ENCODE measurements at places on chromosomes 16 and 17.
A peak's percentile ranks its signal among the peaks of the same experiment; 100 is the strongest.

GRCh38 chr17:79500745-79501618 lies 109.9 kb downstream of the RBFOX3 start:
- no peak for DNase-seq

- DNase-seq: no peak
Observed at GRCh38 chr16:23348579-23349469, 46.7 kb downstream of the SCNN1B start.

- DNase-seq: no peak
Observed at GRCh38 chr17:81228420-81228819, 5.7 kb upstream of the CEP131 start.

- DNase-seq: no peak
Observed at GRCh38 chr16:57266531-57267260, 17.8 kb downstream of the PLLP start.

GRCh38 chr16:4679156-4679849 lies 14.1 kb upstream of the NUDT16L1 start:
- no peak for DNase-seq

GRCh38 chr16:85152414-85153030 lies 40.2 kb upstream of the CIBAR2 start:
- DNase-seq: no peak

DNA sequence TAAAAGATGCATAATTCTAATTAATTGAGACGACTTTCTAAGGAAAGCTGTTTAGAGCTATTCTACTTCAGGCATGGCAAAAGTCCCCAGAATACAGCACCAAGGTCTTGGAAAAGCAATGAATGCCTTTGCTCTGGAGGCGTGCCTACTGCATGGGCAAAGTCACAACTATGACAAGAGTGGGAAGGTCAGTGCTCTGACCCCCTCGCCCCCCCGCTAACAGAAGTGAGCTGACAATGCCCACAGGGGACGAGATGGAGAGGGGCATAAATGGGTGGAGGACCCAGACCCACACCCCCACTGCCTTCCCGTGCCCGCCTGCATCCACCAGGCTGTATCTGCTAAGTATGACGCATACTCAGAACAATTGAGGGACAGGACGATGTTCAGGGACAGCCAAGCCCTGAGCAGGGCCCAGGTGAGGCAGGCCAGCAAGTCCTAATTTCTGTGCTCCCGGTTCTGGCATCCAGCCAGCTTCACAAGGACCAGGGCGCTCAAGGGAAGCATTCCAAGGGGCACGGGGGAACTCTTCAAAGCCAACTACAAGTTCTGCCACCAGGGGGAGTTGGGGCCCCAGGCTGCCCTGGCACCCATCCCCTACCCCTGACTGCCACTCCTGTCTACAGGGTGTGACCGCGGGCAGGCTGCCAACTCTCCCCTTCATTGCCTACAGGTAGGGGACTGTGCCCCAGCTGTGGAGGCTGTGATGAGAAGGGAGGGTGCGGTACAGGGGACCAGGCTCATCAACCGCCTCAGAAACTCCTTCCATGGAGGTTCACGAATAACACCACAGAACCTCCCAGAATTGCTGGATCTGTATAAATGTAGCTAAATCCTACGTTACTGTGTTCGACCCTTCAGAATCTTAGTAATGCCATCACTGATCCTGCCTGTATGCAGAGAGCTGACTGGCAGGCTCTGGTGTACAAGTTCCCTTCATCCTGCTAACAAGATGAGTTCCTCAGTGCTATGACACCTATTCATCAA lies 20.8 kb downstream of the NPRL3 start:
- DNase-seq: peak; percentile 57

DNA sequence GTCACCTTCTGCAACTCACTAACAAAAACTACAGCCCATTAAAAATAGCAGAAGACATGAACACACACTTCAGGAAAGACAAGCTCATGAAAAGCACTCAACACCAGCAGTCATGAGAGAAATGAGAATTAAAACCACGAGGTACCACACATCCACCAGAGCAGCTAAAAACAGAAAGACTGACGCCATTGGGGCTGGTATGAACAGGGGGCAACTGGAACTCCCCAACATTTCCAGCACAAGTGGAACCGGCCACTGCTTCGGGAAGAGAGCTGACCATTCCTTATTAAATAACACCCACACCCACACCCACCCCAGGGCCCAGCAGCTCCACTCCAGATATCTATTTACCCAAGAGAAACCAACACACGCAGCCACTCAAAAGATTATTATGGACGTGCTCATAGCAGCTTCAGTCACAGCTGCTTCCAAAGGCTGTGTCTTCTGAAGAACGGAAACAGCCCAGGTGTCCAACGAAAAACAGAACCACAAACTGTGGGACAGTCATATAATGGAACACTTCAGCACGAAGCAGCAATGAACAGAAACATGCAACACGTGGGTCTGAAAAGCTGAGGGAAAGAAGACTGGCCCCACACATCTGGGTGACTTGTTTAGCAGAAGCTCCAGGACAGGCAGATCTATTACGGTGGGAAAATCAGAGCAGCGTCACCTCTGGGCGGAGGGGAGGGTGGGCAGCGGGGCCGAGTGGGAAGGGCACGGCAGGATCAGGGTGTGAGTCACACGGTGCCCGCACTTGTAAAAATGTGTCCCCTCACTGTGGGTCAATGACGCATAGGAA lies 41.1 kb downstream of the KLHDC4 start:
- DNase-seq: no peak

DNA sequence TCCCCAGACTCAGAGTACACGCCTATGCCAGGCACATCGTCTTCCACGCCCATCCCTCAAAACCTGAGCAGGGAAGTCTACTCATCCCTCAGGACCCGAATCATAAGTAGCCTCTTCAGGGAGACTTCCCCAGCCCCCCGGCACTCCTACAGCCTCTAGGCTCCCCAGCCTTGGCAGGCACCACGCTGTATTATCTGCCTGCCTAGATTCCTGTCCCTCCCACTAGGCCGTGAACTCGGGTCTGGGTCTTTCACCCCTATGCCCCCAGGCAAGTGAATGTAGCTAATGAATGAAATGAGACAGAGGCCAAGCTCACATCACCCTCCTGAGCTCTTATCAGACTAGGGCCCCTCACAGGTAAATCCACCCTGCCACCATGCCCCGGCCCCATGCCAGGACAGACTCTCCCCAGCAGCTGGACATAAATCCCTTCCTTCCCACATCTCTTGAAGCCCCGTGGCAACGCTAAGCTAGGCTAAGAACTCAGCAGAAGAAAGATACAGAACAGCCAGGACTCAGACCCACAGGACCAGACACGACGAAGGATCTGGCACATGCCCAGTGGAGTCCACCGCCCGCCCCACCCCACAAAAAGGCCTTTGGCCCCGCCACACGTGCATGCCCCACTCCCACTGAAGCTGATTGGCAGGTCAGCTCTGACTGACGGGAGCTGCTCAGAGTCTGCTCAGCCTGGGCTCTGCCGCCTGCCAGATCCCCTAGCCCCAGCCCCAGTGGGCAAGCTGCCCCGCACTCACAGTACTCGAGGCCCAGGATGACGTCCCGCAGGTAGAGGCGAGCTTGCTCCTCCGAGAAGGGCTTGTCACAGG lies 13.0 kb downstream of the CAMKK1 start:
- DNase-seq: no peak

DNA sequence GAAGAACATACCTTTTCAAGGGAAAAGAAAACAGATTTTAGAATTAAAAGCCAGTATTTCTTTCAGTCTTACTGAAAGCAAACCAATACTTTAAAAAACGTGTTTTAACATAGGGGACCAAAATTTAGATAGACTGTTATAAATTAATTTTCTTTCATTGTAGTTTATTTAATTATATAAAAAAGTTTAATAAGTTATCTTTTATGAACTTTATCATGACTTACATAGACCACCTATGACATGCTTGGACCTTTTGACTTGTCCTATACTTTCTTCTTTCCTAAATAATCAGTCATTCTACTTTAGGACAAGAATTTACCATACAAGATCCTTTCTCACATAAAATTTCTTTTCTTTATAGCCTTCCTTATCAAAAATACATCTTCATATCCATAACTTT lies 102.0 kb upstream of the HAS3 start:
- no peak for DNase-seq

- no peak for DNase-seq
Observed at GRCh38 chr16:57690782-57691471, 3.7 kb upstream of the DRC7 start.

DNA sequence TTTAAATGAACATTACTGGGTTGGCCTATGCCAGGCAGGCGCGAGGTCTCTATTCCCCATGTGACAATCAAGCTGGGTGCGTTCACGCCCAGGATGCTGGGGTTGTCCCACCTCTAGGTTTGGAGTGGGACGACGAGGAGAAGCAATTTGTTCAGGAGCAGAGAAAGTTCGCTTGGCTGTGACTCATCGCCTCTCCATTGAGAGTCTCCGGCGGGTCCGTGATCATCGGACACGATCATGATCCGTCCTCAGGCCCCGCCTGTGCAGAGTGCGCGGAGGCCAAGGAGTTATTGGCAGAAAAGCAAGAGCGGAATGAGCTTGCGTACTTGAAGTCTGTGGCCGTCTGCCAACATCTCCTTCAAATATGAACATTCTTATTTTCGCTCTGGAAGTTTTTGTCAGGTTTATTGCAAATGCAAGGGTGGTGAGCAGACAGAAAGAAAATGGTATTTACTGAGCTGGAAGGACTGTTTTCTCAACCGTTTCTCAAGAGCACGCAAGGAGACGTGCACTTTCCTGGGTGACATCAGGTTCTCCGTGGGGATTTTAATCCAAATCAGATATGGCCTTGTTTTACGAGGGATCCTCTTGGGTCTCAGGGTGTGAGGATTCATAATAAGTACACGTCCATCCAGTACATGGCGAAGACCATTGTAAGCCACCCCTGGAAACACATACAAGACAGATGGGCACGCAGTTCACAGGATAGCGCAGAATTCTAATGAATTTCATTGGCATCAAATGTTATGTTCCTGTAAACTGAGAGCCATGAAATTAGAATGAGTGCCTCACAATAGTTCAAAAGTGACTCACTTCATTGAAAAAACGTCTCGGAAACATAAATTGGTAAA lies 70.1 kb upstream of the CREBBP start:
- DNase-seq: no peak

DNA sequence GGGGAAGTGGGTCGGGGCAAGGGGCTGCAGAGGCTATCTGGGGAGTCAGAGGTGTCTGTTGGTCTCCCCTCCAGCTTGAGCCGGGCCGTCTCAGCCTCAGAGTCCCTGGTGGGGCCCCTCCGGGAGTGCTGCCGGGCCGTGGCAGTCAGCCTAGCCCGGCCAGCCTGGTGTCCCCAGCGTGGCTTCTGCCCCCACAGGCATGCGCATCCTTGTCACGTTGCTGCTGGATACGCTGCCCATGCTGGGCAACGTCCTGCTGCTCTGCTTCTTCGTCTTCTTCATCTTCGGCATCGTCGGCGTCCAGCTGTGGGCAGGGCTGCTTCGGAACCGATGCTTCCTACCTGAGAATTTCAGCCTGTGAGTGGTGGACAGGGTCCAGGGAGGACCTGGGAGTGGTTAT lies 11.2 kb downstream of the CACNA1G start:
- no peak for DNase-seq

- DNase-seq: no peak
Observed at GRCh38 chr17:65011047-65011446, 45.5 kb downstream of the GNA13 start.

DNA sequence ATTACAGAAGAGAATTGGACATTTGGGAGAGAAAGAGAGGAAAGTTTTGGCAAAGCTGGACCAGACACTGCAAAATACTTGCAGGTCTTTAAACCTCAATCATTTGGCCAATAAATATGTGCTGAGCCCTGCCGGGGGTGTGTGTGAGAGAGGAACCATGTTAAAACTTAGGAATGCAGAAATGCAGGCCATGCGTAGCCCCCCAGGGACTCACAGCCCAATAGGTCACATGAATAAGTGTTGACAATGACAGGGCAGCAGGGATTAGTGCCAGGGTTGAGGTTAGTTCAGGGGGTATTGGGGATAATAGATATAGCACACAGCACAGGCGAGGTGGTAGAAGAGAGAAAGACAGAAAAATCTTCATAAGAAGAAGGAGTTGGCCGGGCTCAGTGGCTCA lies 113.3 kb upstream of the ADAMTS18 start:
- DNase-seq: no peak

GRCh38 chr17:34153991-34154390 lies 101.1 kb upstream of the CCL2 start:
- DNase-seq: no peak

- DNase-seq: no peak
Observed at GRCh38 chr16:1043881-1044451, 28.6 kb upstream of the SSTR5 start.

DNA sequence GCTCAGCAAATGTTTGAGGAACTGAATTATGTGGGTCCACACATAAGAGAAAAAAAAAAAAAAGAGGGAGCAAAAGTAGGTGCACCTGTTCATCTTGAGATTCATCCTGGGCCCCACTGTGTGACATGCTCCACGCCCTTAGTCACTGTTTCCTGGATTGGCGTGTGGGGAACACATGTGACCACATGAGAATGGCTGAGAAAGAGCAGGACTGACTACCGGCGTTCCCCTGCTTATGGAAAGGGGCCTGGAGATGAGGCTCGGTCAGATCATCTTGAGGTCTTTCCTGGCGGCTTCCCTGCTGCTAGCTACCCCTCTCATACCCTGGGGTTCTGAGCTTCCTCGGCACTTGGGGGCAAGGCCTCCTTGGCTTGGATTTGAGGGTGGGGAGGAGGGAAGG lies 3.9 kb downstream of the DEXI start:
- no peak for DNase-seq

Measured in GM19239 (cell line).